Sigmoid colon (tissue), 7 donors: ENCODE measurements at places on chromosomes 6 and 20.

DNA sequence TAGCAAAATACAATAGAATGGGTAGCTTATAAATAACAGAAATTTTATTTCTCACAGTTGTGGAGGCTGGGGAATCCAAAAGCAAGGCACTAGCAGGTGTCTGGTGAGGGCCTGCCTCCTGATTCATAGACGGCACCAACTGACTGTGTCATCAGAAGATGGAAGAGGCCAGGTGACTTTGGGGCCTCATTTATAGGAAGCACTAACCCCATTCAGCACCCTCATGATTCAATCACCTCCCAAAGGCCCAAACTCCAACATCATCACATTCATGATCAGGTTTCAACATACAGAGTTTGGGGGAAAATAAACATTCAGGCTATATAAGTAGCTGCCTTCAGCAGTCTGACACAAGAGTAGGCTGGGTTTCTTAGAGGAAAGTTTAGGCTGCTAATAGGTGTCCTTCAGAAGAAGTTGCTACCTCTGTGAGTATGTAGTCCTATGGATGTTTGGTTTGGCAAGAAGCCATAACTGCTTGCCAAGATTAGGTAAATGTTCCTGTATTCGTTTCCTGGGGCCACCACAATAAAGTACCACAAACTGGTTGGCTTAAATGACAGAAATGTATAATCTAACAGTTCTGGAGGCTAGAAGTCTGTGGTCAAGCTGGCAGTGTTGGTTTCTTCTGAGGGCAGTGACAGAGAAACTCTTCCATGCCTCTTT, 48.8 kb downstream of the NT5E start:
- no peaks in the 10 kb centered on the region for H3K27me3 ChIP-seq
- no peak overlapping the region for H3K4me3 ChIP-seq
- DNase-seq: no peak
- no peak overlapping the region for H3K27ac ChIP-seq

DNA sequence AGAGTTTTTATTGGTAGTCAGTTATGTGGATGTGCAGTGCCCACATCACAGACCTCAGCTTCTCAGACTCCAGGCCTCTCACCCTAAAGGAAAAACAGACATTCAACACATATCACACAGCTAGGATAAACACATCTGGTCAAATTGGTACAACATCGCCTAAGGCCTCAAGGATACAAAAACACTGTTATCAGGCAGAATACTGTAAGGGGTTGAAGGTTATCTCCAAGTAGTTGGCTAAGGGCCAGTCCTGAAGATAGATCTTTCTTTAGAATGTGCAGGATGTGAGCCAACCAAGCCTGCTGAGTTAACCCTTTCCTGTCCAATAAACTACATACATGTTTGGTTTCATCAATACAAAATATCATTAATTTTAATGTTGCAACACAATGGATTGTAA, 308.4 kb upstream of the GJE1 start:
- no peak for DNase-seq
- no peak overlapping the region for H3K4me3 ChIP-seq
- H3K36me3 ChIP-seq: no peaks in the 10 kb centered on the region
- H3K4me1 ChIP-seq: no peaks in the 10 kb centered on the region

DNA sequence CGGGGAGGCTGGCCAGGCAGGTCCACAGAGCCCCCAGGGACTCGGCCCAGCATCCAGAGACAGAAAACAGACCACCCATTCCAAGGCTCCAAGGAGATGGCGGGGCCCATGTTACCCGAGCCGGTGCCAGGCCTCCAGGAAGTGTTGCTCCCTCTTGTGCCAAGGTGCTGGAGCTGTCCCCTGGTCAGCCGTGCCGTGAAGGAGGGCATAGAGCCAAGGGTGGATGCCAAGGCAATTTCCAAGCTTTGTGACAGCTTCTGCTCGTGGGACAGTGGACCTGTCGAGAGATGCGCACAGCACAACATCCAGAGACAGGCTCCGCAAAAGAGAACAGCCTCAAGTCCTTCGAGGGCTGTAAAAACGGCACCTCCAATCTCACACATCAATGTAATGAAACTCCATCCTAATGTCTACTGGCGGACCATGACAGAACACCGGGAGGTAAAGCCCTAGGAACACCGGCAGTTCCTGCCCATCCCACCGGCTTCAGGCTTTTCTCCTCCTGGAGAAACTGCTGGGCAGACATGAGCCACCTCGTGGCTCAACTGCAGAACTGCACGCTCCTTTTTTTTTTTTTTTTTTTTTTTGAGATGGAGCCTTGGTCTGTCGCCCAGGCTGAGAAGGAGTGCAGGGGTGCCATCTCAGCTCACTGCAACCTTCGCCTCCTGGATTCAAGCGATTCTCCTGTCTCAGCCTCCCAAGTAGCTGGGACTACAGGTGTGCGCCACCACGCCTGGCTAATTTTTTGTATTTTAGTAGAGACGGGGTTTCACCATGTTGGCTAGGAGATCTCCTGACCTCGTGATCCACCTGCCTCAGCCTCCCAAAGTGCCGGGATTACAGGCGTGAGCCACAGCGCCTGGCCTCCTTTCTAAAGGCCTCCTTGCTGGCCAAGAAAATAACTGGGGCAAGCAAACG, 30.9 kb upstream of the AVP start:
- no peaks in the 10 kb centered on the region for H3K27me3 ChIP-seq
- DNase-seq: no peak
- H3K4me1 ChIP-seq: peaks cover 13% of the 10 kb centered on the region
- no peak overlapping the region for H3K4me3 ChIP-seq

GRCh38 chr6:126682440-126682839, 342.5 kb downstream of the CENPW start:
- no peak overlapping the region for H3K4me3 ChIP-seq
- H3K36me3 ChIP-seq: no peaks in the 10 kb centered on the region
- H3K27ac ChIP-seq: no peak overlapping the region
- no peaks in the 10 kb centered on the region for H3K4me1 ChIP-seq
- DNase-seq: no peak

DNA sequence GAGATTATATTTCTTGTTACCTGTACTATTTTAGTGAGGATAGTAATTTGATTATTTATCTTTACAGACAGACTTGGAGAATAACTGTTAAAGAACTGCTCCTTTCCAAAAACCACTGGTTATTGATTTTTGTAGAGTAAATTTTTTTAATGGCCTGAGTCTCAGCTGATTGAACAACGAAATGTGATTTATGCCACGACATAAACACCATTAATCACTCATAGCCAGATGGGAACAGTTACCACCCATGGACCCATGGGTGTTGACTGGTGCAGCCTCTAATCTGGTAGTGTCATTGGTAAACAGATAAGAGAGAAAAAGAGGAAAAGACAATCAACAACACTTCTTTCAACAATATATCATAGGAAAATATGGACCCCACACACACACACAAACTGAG, 101.4 kb upstream of the BEND6 start:
- H3K36me3 ChIP-seq: no peaks in the 10 kb centered on the region
- H3K27me3 ChIP-seq: no peaks in the 10 kb centered on the region
- no peaks in the 10 kb centered on the region for H3K4me1 ChIP-seq
- DNase-seq: no peak
- no peak overlapping the region for H3K4me3 ChIP-seq
- no peak overlapping the region for H3K27ac ChIP-seq

DNA sequence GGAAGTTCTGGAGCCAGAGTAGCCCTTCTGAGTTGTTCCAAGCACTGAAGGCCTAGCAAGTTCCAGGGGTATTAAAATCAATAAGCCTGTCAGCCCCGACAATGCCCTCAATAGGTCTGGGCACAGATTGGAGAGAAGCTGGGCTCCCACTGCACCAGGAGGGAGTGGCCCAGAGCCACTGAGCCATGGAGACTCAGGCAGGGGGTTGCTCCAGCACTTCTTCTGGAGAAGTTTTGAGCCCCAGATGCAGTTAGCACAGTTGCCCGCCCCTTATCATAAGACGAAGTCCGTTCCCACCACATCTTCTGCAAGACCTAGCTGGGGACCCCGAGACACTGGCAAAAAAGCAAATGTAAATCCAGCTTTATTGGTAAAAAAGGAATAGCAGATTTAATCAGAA, 13.0 kb downstream of the DEFB132 start:
- peaks cover 7% of the 10 kb centered on the region for H3K36me3 ChIP-seq
- no peak for DNase-seq
- H3K27me3 ChIP-seq: no peaks in the 10 kb centered on the region

DNA sequence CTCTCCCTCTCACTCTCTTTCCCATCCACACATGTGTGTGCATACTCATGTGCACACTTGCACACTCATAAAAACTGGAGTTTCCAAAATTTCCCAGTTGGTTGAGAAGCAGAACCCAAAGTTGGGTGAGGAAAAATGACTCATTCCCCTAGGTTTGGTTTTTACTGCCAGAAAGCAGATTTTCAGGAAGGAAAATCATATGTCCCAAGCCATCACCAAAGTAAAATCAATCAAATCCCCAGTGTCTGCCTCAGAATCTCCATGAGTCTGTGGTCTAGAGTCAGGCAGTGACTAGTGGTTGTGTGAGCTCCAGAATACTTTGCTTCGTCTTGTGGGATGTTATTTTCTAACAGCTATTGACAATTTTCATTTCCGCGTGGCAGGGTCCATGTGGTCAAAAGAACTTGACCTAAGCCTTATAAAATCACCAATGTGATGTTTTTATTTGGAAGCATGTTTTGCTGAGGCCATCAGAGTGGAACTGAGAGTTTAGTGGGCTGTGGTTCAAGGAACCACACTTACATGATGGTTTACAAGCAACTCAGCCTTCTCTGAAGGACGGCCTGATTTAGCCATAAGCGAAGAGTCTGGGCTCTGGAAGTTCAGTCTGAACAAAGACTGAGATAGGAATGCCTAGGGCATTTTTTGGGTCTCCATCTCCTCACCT, 81.9 kb upstream of the CCN6 start:
- no peaks in the 10 kb centered on the region for H3K36me3 ChIP-seq
- no peaks in the 10 kb centered on the region for H3K27me3 ChIP-seq
- H3K4me3 ChIP-seq: no peak overlapping the region
- H3K4me1 ChIP-seq: peaks cover 4% of the 10 kb centered on the region
- no peak for DNase-seq
- peak overlapping the region; percentile 52 for H3K27ac ChIP-seq

DNA sequence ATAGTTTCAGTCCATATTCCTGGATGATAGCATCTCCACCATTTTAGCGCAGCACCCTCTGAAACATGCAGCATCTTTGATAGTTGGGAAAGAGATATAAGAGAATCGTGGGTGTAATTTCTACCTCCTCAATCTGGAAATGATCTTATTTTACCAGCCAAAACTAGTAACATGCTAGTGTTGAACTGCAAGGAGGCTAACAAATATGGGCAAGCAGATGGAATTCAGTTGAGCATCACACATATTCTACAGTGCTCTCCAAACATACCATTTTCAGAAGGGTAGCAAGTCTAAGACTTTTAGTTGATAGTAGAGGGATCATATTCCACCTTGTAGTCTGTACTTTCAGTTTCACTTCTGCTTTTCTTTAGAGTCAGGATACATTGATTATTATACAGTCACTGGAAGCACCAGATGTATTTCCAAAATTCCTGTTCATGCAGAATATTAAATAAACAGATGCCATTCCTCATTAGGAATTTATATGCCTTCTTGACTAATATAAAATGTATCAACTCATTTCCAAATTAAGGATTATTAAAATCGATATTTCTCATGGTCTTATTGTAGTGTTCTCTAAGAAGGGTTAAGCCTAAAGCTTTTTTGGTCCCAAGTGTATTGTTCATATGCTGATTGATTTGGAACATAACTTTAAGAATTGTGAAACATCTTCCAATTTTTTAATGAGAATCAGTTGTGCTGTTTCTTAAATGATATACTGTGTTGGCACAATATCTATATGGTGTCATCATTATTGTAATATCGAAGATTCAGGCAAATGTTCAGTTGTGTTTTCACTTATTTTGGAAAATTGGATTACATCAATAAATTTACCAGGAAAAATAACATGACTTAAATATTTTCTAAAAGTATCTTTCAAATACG, 362.0 kb downstream of the CENPW start:
- no peaks in the 10 kb centered on the region for H3K27me3 ChIP-seq
- no peak for DNase-seq
- no peak overlapping the region for H3K27ac ChIP-seq
- no peak overlapping the region for H3K4me3 ChIP-seq
- H3K4me1 ChIP-seq: peaks cover 2% of the 10 kb centered on the region

- H3K27me3 ChIP-seq: no peaks in the 10 kb centered on the region
- H3K27ac ChIP-seq: no peak overlapping the region
Measured at GRCh38 chr20:46618316-46619100, 32.8 kb downstream of the SLC13A3 start.

DNA sequence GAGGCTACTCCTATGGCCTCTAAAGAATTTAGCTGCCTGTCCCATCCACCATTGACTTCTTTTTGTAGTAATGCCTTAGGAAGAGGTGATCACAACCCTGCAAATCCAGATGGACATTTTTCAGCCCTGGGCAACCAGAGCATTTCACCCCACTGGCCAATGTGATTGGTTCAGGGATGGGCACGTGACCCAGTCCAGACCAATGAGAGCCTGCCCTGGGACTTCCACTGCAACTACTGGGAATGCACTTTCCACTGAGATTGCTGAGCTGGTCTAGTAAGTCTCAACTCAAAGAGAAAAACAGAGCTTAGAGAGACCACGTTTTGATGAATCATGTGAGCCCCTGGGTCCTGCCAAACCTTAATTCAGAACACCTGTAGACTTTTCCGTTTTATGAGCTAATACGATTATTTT, 8.9 kb upstream of the UBE2V1 start:
- no peaks in the 10 kb centered on the region for H3K27me3 ChIP-seq
- DNase-seq: no peak
- H3K4me3 ChIP-seq: no peak overlapping the region
- peaks cover 10% of the 10 kb centered on the region for H3K36me3 ChIP-seq

GRCh38 chr6:43149265-43149664, 21.8 kb upstream of the SRF start:
- no peaks in the 10 kb centered on the region for H3K4me1 ChIP-seq
- no peak overlapping the region for H3K4me3 ChIP-seq
- no peak overlapping the region for H3K27ac ChIP-seq
- H3K27me3 ChIP-seq: no peaks in the 10 kb centered on the region
- DNase-seq: no peak
- H3K36me3 ChIP-seq: no peaks in the 10 kb centered on the region

- H3K4me1 ChIP-seq: no peaks in the 10 kb centered on the region
- H3K4me3 ChIP-seq: no peak overlapping the region
- no peak overlapping the region for H3K27ac ChIP-seq
- no peaks in the 10 kb centered on the region for H3K27me3 ChIP-seq
- H3K36me3 ChIP-seq: no peaks in the 10 kb centered on the region
Measured at GRCh38 chr6:149614337-149614736, 34.2 kb downstream of the KATNA1 start.

DNA sequence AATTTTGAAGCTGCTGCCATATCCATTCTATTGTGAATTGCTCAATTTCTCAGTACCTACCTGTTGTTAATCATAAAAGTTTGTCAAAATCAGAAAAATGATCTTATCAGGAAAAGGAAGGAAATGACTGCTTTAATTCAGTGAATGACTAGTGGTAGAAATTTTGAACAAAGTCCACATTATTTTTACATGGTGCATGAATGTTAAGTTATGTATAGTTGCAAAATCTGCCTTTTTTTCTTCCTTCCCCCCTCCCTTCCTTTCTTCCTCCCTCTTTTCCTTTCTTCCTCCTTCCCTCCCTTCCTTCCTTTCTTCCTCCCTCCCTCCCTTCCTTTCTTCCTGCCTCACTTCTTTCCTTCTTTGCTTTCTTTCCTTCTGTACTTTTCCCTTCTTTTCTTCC, 127.1 kb upstream of the TSHZ2 start:
- no peak for DNase-seq
- no peaks in the 10 kb centered on the region for H3K27me3 ChIP-seq
- no peak overlapping the region for H3K27ac ChIP-seq
- no peaks in the 10 kb centered on the region for H3K36me3 ChIP-seq
